ENCODE measurements at places on chromosomes 11 and 22.

DNA sequence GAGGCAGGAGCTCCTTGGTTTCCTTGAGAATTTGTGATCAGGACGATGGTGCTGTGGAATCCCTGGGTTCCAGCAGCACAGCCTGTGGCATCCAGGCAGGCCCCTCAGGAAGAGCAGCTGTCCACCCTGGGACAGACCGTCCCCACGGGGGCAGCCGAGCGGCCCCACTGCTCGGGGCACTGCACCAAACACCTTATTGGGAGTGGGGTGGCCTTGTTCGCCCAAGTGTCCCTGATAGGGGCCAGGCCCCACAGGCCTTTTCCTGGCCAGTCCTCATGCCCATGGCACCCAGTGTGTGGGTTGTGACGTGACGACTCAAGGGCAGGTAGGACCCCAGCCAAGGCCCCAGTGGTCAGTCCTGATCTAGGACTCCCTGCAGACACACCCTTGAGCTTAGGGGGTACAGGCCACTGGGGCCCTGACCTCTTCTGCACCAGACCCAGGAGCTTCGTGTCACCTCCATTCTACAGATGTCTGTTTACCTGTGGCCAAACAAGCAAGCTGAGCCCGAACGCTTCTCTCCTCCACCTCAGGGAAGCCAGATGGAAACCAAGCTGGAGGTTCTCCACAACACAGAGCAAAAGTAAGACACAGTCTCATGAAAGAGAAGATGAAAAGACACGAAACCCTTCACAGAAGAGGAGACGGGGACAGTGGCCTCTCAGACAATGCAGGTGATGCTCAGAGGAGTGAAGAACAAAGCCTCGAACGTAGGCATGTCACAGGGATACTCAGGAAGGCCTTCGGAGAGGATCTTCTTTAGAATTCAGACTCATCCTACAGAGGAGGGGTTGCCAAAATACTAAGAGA is 1.6 kb upstream of the BRD1 start:
- DNase-seq = no peak

GRCh38 chr11:73866095-73866579 is 10.5 kb downstream of the COA4 start:
- no peak for DNase-seq

DNA sequence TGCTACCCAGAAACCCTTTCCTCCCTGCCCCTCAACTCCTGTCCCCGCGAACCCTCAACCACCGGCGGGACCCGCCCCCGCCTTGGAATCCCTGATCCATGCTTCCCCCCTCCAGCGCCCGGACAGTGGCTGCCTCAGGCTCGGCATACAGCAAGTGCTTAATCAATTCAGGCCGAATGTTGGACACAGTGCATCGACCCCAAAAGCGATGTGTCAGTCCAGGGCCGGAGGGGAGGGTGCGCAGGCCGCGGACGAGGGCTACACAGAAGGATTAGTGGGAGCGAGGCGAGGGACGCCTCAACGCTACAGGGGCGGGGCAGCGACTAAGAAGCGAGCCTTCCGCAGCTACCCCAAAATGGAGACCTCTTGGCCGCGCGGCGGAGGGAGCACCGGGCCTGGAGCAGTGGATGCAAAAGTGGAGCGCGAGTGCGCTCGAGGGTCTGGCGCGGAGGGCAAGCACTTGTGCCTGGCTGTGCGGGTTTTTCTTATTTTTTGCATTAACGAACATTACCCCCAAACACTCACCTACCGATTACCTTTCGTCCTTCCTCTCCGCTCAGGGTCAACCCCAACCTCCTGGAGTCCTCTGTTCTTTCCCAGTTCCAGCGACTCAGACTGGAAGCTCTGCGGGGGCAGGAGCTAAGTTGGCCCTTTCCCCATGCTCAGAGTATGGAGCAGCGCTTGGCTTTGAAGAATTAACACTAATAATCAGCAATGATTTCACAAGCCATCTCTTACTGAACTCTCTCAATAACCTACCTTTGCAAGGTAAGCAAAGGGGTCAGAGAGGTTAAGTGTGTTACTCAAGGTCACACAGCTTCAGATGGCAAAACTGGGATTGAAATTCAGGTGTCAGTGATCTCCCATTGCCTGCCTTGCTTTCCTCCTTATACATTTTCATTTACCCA is 30.0 kb upstream of the WNT11 start:
- DNase-seq = peak; percentile 48

DNA sequence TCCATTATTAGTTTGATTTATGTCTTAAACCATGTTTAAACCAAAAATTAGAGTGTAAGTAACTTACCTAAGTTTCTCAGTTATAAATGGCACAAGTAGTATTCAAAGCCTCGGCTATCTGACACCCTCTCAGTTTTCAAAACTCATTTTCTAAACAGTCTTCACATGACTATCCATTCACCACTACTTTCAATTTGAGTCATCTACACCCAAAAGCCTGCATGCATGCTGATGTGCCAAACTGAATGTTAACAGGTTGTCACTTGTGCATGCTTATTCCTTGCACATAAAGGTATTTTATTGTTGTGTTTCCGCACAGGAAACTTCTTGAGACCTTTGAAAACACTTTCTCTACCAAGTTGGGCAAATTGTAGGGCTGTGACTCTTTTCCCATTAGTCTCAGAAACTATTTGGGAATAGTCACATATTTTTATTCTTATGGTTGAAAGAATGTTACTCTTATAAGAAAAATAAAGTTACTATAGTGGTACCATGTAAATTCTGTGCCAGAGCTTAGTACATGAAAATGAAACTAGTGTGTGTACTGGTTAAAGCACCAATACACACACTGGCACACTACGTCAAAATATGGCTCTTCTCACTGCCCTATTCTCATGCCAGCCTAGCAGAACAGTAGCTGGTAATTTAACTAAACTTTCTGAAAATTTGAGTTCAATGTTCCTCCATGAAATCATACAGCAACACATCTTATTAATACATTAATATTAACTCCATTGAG is 2.2 kb upstream of the OR51E2 start:
- DNase-seq = no peak

GRCh38 chr11:8544807-8545206 is 49.2 kb downstream of the STK33 start:
- no peak for DNase-seq

- no peak for DNase-seq
Measured at GRCh38 chr11:98625526-98625925, 395.2 kb upstream of the CNTN5 start.

DNA sequence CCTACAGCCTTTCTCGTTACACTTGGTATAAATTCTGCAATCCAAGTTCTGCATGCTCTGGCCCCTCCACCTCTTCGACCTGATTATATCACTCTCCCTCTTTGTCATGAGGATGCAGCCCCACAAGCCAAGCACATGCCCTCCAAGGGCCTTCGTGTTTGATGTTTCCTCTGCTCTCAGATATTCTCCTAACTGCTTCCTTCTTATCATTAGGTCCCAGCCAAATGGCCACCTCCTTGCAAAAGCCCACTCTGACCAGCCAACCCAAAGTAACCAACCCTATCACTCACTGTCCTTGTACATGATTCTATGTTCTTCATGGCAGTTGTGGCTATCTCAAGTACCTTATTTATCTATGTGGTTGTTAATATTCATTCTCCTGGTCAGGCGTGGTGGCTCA is 38.3 kb upstream of the LRRC55 start:
- DNase-seq = no peak

DNA sequence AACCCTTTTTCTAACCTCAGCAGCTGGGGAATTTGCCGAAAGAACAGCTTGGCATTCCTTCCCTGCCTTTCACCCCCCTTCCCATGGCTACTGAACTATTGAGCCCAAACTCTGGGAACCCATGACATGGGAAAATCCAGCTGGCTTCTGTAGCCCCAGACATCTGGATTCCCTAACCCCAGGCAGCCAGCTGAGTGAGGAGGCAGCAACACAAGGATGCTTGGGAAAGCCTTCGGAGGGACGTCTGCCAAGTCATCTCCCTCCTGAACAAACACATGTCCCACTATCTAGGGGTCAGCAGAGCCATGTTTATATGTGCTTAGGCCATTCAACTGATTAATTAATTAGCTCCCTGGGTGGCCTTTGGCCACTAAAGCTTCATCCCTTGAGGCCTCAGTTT is 21.6 kb downstream of the LRRC55 start:
- DNase-seq = no peak

- DNase-seq = no peak
Measured at GRCh38 chr22:36124666-36125065, 35.9 kb downstream of the APOL3 start.

DNA sequence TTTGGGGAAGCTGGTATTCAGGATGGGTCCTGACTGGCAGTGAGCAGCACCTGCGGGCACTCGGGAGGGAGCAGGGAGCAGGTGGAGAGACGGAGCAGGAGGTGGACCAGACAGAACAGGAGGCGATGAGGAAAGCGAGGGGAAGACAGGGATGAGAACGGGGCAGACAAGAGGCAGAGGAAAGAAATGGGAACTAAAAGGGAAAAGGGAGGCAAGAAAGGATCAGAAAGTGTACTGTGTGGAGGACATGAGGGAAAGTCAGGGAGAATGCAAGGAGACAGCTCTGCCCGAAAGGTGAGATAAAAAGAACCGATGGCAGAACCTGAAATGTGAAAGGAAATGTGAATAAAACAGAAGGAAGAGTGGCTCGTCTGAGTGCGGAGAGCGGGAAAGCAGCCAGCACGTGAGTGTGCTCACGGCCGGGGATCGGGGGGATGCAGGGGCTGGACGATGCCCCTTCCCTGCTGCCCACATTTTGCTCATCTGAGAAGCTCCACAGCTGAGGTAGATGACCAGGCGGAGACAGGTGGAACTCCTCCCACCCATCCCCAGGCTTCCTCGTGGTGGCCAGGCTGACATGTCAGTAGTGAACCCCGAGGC is 494.4 kb upstream of the B3GAT1 start:
- DNase-seq = no peak

Measured in activated naive CD4-positive, alpha-beta T cell (primary cell).